ENCODE measurements at places on chromosomes 5 and 9.

DNA sequence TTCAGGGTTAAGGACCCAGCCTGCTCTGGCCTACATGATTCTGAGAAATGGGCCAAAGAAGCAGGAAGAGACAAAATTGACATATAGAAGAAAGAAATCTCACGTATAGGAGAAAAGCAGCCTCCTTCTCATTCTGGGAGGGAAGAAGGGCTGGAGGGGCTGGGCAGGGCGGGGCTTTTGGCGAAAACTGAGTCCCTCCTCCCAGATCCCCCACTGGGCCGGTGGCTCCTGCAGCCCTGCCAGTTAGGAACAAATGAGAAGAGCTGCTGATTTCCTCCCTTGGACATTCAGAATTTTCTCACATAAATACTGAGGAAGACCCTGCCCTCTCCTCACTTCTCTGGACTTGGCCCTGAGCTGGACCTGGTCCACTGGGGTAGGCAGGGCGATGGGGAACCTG is at the start of gene WNT8A:
Gene WNT8A, plus strand, starts transcription at position 332 of the 400 bp plus-strand sequence. CDS start 95 bp downstream, outside the sequence.
- no peak for DNase-seq

DNA sequence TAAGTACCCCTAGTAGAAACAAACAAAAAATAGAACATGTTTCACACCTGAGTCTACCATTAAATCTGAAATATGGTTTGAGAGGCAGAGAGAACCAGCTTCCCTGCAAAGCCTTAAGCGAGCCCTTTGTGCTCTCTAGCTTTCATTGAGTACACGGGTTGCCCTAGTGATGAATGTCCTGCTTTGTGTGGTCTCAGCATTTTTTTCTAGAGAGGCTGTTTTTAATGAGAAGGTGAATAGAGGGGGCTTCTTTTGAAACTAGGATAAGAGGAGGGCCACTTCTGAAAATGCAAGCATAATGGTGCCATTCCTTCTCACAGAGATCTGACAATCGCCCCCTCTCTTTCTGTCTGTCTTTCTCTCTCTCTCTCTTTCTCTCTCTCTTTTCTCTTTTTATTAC is 131.3 kb downstream of the MACIR start:
- DNase-seq, result no peak

GRCh38 chr5:33212900-33213299 is 227.9 kb upstream of the TARS1 start:
- DNase-seq, result no peak

DNA sequence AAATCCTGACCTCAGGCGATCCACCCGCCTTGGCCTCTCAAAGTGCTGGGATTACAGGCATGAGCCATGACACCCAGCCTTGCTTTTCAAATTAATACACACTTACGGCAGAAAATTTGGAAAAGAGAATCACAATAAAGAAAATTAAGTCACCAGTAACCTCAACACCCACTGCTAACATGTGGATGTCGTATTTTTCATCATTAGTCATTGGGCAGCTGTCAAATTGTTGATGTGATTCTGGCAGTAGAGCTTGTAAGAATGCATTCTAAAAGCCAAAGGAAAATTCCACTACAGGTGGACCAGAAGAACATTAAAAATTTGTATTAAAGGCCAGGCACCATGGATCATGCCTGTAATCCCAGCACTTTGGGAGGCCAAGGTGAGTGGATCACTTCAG is 237.3 kb upstream of the TUT7 start:
- DNase-seq, result no peak

DNA sequence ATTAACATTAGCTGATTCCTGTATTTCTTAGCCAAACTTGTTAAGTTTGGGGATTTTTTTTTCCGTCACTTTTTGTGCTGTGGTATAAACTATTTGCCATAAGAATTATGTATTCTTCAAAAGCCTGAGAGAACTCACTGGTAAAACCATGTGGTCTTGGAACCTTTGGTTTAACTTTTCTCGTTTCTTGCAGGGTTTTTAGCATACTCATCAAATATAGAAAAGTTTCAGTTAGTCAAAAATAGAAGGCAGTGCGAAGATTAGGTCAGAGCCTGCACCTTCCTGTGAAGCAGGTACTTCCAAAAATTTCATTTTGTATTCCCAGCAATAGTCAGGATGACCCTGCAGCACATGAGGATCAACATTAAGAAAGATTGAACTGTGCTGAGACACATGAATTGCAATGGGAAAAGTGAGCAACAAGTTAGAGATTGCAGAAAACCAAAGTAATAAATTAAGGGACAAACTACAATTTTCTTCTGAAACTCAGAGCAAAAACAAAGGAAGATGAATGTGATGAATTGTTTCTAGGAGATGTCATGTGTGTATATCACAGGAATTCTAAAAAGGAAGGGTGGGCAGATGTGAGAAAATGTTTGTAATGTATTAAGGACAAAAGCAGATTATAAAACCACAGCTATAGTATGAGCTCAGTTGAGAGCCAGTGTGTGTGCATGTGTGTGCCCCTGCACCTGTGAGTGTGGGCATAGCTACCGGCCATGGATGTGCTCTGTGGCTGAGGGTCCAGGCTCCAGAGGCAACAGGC is 102.2 kb downstream of the ANGPTL2 start:
- DNase-seq, result no peak

DNA sequence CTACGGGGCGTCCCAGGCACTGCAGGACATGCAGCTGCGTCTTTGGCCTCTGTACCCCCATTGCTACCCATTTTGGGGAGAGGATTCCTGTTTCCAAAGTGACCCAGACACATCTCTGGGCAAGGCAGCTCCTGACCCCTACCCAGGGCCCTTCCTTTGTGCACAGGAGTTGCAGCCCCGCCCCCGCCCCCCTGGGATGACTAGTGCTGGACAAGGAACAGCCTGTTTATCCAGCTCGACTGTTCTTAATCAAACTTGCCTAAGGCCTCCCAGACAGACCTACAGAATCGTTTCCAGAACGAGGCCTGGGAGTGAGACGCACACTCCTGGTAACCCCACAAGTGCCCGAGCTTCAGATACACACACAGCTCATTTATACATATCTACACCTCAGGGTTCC is 13.2 kb downstream of the DIPK1B start:
- no peak for DNase-seq

DNA sequence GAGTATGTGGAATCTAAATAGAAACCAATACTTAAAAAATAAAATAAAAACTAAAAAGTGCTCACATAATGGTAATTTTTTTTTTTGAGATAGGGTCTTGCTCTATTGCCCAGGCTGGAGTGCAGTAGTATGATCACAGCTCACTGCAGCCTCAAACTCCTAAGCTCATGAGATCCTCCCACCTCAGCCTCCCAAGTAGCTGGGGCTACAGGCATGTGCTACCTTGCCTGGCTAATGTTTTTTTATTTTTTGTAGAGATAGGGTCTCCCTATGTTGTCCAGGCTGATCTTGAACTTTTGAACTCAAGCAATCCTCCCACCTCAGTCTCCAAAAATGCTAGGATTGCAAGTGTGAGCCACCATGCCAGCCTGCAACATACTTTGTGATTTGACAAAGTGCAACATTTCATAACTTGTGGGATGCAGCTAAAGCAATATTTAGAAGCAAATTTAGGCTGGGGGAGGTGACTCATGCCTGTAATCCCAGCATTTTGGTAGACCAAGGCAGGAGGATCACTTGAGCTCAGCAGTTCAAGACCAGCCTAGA is 18.4 kb downstream of the AP3B1 start:
- no peak for DNase-seq

GRCh38 chr5:55994495-55994997 is at the start of gene IL6ST:
Gene IL6ST (minus strand): TSS chr5:55994963. CDS start chr5:55976278, 18,685 bp downstream.
- DNase-seq, result peak; percentile 49

- DNase-seq, result no peak
Measured at GRCh38 chr5:149581192-149581861, at the start of gene ARHGEF37. Gene ARHGEF37 (plus strand): TSS chr5:149581498. CDS start chr5:149597770, 16,272 bp downstream.

DNA sequence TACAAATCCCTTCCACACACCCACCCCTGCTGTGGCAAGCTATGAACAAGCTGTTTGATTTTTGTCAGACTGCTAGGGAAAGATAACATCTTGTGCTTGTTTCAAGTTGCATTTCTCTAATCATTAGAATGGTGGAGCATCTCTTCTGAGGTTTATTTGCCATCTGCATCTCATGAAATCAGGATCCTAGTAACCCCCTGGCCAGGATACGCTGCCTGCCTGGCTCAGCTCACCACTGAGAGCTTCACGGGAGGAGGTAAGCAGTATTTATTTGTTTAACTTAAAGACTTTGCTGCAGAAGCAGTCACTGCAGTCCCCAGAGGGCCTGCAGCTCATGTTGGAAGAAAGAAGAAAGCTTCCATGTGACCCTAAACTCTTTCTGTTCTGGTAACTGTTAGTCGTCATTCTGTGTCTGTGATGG is 83.3 kb upstream of the CXCL14 start:
- no peak for DNase-seq

DNA sequence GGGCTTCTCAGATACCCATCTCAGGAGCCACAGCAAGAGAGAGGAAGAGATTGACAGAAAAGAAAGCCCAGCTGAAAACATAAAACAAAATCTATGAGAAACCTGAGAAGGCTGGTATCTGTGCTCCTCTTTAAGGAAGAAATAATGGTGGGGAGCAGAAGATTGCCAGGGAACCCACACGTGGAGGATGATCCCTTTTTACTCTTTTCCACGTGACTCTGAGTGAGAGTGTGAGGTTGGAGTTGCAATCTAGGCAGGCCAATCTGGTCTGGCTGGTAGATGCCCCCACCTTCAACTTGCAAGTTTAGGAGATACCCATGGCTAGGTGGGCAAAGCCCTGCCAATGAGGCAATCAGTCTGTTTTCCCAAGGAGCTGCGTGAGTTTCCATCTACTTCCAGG is 202.3 kb downstream of the TENT4A start:
- DNase-seq, result no peak

- no peak for DNase-seq
Measured at GRCh38 chr5:65061250-65061973, 292.7 kb downstream of the CWC27 start.

DNA sequence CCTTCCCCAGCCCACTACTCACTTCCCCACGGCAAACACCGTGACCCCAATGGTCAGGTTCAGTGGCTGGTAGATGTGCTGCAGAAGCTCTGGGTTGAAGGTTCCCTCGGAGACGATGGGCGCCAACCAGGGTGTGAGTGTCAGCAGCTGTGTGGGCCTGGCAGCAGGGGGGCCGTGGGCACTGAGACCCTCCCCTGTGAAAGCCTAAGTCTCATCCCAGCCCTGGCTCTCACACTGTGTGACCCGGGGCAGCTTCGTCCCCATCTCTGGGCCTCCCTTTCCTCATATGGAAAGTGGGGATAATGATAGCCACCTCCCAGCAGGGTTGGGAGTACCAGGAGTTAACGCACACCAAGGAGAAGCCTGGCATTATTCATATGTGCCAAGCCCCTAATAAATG is 8.6 kb downstream of the GBGT1 start:
- DNase-seq, result no peak

- DNase-seq, result no peak
Measured at GRCh38 chr9:77386187-77386586, 208.9 kb downstream of the VPS13A start.

DNA sequence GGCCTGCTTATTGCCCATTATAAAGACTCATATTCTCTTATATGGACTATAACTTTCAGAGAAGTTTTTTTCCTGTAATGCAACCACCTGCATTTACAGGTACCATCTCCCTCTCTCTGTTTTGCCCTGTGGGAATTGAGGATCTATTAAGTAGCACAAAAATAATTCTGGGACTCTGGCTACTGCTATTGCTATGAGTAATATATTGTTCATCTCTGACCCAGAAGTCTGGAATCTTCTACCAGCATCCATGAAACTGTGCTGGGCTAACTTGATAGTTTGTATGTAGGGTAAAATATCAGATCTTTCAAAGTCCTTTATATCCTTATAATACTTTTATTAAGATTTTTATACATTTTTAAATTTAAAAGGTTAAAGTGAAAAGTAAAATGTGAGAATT is 607.2 kb downstream of the EFNA5 start:
- DNase-seq, result no peak

- no peak for DNase-seq
Measured at GRCh38 chr5:61053937-61054336, 108.3 kb downstream of the SMIM15 start.

DNA sequence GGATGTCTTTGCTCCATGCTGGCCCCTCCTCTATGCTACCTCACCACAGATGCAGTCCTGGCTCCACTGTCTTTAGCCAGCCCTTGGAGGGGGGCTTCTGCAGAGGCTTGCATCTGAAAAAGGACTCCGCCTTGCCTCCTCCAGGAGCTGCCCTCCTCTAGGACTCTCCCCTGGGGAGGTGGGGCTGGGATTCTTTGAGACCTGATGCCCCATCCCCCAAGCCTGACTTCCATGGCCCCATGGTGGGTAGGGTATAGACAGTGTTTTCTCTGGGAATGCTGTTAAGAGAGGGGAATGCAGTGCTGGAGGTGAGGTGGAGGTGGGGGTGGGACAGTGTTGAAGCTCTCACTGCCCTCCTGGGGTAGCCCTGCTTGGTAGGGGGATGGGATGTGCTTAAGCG is 14.3 kb downstream of the JADE2 start:
- no peak for DNase-seq

DNA sequence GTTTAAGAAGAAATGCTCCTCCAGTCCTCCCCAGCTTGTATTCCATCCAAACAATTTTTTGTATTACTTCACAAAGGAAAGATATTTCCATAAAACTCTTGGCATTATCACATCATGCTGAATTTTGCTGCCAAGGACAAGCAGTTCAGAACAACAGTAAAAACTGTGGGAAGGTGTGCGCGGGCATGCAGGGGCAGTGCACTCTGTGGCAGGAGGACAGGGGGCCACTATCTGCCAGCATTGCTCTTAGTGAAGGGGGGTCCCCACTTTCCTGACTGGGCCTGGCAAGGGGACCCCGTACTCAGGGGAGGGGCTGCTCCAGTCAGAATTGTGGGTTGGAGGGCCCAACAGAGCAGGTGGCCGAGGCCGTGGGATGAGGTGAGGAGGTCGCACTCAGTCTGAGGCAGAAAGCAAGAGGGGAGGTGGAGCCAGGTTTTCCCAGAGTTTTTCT is 32.8 kb downstream of the ANGPTL2 start:
- DNase-seq, result no peak

DNA sequence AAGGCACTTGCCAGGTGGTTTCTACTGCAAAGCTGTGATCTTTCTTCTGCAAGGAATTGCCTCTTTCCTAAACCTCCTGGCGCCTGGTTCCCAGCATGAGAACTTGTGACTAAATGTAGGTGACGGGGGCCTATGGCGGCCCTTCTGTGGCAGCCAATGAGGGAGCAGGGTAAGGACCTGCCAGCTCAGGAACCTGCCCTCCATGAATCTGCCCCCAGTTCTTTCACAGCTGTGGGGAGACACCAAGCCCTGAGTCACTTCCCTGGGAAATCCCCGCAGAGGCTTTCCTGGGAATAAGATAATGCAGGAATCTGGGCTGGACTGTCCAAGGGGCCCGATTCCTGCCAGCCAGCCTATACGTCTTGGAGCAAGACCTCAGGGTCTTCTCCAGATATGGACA is 56.7 kb upstream of the CTNNA1 start:
- DNase-seq, result no peak

DNA sequence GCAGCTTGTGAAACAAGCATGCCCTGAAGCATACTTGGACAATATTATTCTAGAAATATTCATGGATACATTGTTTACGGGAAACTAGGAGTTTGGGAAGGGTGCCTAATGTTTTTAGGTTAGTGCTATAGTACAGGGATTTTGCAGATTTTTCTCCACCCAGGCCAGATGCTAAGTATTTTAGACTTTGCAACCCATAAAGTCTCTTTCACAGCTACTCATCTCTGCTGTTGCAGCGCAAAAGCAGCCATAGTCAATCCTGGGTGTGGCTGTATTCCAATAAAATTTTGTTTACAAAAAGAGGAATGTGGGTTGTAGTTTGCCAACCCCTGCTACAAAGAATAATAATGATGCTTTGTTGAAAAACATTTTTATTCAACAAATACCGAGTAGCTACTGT is 106.2 kb downstream of the CEMIP2 start:
- DNase-seq, result no peak
